ENCODE measurements at places on chromosomes 6 and 20. TPM values are rescaled to one million over a fixed set of nuclear protein-coding genes. Genes with fewer than 3 reads are reported as not detected.

Gene IP6K3
- not detected for total RNA-seq

Gene SLC23A2
- 24.3 TPM for total RNA-seq

Gene HRH3
- total RNA-seq: not detected

Gene FKBP1C
- not detected for total RNA-seq

Gene DNAH8
- total RNA-seq: not detected

Gene TBC1D22B
- 9.4 TPM for total RNA-seq

Gene PKIB
- total RNA-seq: 0.65 TPM

Gene LIME1
- 104 TPM for total RNA-seq

Gene MGME1
- total RNA-seq: 11.5 TPM

Gene ATP6V1G2
- total RNA-seq: 7.9 TPM

Gene LAMA2
- total RNA-seq: not detected

Gene PRSS35
- total RNA-seq: not detected

Gene ECT2L
- total RNA-seq: 0.26 TPM

Gene CCN6
- not detected for total RNA-seq

Gene MAPK14
- 51.5 TPM for total RNA-seq

Gene GNMT
- 2.1 TPM for total RNA-seq

Gene VNN1
- total RNA-seq: not detected

Gene CD40
- total RNA-seq: 11.8 TPM

Gene TCF21
- total RNA-seq: not detected

Data from naive thymus-derived CD8-positive, alpha-beta T cell (primary cell).